GM18507 (cell line): ENCODE measurements at places on chromosomes 5 and 9.
A peak's percentile ranks its signal among the peaks of the same experiment; 100 is the strongest.

DNA sequence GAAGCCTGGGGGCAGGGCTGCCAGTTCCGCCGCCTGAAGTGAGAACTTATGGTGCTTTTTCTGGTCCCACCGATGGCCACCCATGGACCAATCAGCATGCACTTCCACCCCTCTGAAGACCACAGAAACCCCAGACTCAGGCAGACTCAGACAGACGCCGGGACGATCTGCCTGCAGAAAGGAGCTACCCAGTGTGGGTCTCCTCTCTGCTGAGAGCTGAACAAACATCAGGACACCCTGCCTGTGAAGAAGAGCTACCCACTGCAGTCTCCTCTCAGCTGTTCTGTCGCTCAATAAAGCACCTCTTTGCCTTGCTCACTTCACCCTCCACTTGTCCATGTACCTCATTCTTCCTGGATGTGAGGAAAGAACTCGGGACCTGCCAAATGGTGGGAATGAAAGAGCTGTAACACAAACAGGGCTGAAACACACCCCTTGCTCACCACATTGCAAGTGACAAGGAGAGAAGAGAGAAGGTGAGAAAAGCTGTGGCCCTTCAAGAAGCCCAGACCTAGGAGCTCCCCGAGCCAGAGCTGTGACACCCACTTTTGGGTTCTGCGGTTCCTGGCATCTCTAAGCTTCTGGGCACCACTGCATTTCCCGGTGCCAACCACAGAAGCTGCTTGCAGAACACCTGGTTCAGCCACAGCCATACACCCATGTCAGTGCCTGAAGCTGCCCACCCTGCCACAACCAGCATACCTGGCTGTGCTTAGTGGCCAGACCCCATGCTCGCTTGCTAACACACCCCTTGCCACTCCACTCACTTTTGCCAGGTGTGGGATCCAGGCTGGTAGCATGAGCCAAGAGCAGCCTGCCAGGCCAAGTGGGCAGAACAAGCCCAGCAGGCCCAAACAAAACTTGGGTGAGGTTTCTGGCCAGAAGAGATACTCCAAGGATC, 114.3 kb upstream of the TSLP start:
- no peak for DNase-seq

- DNase-seq: no peak
These were observed 105.1 kb downstream of the EHMT1 start for GRCh38 chr9:137723783-137724445.

- no peak for DNase-seq
These were observed 20.4 kb downstream of the TENT4A start for GRCh38 chr5:6733411-6734242.

DNA sequence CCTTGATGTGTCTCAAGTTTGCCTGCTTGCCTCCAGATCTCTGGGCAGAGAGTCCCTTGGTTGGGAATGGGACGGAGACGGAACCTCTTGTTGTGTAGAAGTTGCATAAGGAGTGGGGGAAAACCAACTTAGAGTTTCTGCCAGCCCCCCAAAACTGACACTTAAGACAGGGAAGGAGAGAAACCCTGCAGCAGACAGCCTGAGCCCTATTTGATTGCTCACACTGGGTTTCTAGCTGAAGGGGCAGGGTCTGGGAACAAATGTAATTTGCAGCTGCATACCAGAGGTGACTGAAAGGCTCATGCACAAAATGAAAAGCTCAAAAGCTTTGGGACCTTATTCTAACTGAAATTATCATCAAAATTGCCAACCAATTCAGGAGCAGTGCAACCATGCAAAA, 254.5 kb downstream of the RASEF start:
- no peak for DNase-seq

DNA sequence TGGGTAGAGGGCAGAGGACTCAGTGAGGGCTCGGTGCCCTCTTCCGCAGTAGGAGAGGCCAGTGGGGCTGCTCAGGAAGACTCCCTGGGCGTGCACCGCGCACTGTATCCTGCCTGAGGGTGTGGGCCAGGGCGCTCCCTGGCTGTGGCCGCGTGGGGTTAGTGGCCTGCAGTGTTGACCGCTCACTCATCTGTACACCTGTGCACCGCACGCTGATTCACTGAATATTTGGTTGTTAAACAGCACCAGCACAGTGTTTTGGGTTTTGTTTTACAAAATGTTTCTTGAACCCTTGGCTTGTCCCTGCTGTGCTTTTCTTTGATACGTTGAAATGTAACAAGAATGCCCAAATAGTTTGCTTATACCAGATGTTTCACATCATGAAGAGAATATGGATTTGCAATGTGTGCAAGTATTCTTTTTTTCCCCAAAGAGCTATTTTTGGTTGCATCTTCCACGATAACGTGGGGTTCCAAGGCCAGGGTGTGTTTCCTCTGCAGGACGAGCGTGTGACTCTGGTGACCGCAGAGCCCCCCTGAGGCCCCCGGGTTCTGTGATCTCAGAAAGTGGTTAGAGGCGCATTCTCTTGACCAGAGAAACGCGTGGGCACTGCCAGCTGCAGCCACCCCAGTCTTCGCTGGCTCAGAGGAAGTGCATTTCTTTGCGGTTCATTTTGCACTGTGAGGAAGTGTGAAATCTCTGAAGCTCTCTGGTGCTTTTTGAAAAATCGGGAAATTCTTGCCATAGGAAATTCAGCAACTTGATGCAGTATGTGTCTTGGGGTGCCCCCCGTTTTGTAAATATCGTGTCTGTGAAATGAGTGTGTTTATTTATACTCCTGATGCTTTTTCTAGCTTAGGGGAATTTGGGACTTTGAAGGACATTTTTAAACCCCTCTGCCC, 46.9 kb downstream of the AHRR start:
- peak; percentile 52 for DNase-seq

DNA sequence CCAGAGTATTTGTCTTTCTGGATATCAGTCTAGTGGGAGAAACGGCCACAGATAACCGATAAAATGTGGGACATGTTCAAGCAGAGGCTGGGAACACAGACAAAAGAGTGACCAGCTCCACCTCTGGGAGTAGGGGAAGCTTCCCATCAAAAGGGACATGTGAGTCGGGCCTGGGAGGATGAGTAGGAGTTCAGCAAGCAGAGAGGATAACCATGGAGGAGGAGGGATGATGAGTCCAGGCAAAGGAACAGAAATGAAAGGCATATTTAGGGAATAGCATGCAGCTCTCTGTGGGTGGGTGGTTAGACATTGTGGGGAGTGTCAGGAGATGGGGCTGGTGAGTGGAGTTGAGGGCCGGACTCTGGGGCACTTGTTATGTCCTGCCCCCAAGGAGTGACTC, 61.5 kb downstream of the ERGIC1 start:
- no peak for DNase-seq

- no peak for DNase-seq
These were observed 240.3 kb upstream of the NREP start for GRCh38 chr5:111997308-111997707.

- no peak for DNase-seq
These were observed 186.3 kb downstream of the MARCHF11 start for GRCh38 chr5:15993334-15993733.

DNA sequence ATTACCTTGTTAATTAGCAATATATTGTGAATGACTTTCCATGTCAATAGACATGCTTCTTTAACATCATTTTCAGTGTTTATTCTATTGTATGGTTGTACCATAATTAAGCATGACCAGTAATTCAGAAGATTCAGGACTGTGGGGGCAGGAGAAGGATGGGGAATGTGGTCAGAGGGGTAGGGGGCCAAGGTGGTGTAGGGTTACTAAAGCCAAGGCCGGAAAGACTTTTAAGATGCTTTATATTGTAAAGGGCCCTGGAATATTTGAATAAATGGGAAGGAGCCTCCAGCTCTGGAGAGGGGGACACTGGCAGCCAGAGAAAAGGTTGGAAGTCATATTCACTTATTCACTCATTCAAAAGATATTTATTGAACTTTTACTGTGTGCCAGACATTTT, 115.7 kb downstream of the FGF18 start:
- DNase-seq: no peak

DNA sequence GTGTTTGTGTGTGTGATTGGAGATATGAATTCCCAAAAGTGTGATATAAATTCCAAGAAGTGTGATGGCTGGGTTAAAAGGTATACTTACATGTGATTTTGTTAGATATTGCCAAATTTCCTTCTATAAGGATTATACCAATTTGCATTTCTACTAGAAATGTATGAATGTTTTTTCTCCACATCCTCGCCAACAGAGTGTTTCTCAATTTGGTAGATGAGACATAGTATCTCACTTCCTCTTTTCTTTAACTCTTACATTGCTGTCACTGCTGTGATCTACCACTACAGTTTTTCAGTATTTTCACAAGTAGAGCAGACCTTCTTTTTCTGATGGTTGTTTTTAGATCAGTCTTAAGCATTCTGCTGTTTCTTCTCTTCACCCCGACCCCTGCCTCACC, 111.3 kb downstream of the FER start:
- DNase-seq: peak; percentile 23

- no peak for DNase-seq
These were observed 413.3 kb upstream of the RORB start for GRCh38 chr9:74083681-74084433.

GRCh38 chr9:22307013-22307711, 139.5 kb upstream of the DMRTA1 start:
- DNase-seq: no peak

GRCh38 chr9:125538092-125538473, 168.9 kb downstream of the MAPKAP1 start:
- DNase-seq: no peak

DNA sequence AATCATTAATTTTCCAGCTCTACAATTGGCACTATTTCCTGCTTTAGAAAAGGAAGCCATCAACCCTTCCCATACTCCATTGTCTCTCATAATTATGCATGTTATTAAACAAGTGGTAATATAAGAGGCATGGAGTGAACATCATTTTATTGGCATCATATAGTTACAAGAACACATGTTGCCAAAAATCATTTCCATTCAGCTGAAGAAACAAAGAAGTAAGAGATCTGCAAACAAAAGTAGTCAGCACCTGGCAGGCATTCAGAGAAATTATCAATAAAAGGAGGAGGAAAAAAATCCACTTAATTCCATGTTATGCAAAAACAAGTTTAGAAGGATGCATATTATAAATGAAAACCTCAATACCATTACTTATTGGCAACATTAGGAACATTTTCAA, 1208.2 kb upstream of the C9orf72 start:
- no peak for DNase-seq

DNA sequence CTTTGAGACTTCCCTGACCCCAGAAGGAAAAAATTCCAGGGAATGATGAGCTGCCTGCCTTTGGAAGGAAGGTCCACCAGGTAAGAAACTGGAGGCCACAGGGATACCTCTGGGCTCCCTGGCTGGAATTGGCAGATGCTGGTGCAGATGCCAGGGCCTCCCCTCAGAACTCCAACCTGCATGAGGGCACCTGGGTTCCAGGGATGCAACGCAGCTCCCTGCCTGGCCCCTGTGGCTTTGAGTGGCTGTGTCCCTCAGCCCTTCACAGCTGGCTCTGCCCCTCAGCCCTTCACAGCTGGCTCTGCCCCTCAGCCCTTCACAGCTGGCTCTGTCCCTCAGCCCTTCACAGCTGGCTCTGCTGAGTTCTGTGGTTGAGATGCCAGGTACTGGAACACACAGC, 13.9 kb downstream of the KCNMB1 start:
- no peak for DNase-seq

GRCh38 chr9:126752376-126752775, 52.5 kb upstream of the ZBTB43 start:
- DNase-seq: no peak

- DNase-seq: no peak
These were observed 199.6 kb upstream of the DAB2 start for GRCh38 chr5:39624268-39624886.

DNA sequence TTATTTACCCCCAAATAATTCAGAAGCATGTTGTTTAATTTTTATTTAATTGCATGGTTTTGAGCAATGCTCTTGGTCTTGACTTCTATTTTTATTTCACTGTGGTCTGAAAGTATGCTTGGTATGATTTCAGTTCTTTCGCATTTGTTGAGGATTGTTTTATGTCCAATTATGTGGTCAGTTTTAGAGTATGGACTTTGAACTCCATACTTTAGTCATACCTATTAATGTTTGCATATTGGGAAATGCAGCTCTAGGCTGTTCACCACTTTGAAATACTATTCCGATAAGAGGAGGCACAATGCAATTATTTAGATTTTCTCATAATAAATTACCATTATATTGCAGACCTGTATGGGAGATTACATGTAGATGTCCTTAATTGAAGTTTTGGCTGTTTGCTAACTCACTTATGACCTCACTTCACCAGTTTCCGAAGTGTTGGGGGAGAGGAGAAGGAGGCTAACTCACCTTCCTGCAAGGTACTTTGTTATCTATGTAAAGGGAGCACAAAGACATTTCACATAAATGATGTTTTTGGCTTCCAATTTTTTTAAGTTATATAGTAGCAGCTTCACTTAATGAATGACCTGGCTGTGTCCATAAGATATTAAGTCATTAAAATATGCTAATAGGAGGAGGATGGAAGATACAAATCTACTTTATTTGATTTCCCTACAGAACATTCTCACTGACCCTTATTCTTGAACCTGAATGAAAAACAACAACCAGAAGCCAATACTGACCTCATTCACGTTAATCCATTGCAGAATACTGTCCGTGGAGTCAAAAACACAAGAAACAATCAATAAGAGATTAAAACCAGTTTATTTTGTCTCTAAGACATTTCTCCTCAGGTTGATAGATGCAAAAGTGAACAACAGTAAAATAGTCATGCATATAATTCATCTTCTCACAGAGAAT, 970.3 kb upstream of the ARRDC3 start:
- DNase-seq: no peak

GRCh38 chr5:44783634-44784315, 25.0 kb upstream of the MRPS30 start:
- DNase-seq: no peak

GRCh38 chr9:33446240-33446945, 1.0 kb downstream of the AQP3 start:
- DNase-seq: peak; percentile 58

GRCh38 chr5:169649486-169649885, 12.4 kb downstream of the DOCK2 start:
- no peak for DNase-seq

DNA sequence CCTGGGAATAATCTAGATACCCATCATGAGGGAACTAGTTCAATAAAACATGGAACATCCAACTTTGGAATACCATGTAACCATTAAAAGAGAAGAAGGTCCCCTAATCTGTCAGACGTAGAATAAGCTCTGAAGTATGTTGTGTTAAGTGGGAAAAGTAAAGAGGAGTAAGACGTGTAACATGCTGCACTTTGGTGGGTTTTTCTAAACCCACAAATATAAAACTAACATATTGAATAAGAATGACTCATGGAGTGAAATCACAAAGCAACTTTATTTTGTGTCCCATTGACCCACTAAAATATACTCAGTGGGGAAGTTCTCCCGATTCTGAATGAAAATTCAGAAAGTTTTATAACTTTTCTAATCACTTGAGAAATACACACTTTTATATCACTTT, 67.9 kb upstream of the PIK3R1 start:
- DNase-seq: no peak

- DNase-seq: peak; percentile 44
These were observed 1.3 kb upstream of the ABCA2 start for GRCh38 chr9:137029058-137029936.
